Femur (tissue), 1 donor: ENCODE measurements at places on chromosomes 16 and 17.
A peak's percentile ranks its signal among the peaks of the same experiment; 100 is the strongest.

- no peak for DNase-seq
Measured at GRCh38 chr17:64993867-64994266, 62.7 kb downstream of the GNA13 start.

DNA sequence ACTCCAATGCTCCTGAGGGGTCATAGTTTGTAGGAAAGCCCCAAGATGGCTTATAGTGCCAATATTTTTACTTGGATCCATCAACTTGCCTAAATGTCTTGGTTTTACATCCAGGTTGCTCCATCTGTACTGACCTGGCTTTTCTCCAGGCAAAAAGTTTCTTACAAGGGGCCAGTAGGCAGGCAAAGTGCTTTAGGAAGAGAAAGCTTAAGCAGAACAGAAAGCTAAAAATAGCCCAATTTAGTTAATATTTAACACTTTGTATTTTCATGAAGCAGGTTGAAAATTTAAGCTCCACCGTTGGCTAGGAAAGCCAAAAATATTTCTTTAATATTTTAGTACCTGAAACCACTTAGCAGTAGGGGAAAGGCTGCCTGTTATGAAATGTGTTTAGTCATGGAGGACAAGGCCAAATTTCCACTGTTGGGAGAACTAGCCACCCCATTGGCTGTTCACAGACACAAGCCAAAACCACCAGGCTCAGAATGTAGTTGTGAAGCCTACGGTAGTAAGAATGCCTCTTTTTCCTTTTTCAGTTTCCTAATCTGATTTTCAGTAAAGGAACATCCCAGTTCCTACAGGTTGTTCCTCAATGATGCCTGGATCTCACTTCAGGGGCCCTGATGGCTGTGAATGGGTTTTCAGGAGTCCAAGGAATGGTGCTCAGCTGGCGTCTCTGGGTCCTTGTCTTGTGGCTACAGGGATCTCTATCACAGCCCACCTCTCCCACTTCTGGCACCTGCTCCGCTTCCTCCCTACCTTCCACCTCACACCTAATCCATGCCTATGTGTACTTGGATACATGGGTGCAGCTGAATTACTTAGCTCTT lies 324.8 kb downstream of the PMP22 start:
- peak; percentile 40 for DNase-seq

DNA sequence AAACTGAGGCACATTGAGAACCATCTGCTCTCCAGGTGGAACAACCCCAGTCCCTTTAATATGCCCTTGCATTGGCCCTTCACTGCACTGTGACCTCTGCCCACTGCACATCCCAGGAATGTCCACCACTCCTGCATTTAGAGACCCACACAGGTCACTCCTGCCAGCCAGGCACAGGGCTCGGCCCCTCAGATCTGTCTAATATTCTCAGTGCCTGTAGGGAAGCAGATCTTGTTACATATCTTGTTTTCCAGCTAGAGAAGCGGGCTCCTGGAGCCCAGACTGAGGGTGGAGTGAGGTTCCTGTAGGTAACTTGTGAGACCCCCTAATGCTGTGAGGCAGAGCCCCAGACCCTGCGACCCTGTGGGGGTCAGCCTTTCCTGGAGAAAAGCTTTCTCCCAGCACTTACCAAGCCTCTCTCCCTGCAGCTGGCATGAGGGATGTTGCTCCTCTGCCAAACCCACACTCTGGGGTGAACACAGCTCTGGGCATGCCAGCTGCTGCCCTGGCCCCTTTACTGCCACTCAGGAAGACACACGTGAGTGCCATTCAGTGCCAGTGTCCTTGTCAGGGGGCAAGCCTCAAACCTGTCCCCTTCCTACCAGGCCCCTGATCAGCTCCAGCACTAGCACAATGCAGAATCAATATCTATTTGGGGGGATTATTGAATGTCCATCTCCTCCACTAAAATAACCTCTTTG lies 40.3 kb upstream of the CRHR1 start:
- no peak for DNase-seq

- DNase-seq: no peak
Measured at GRCh38 chr16:65819136-65819898, 547.2 kb upstream of the CDH5 start.
